ENCODE measurements at places on chromosomes 5 and 9. TPM values are rescaled to one million over a fixed set of nuclear protein-coding genes. Genes with fewer than 3 reads are reported as not detected.

Gene DCAF12
- 31.2 TPM for total RNA-seq

Gene SPATA6L
- total RNA-seq = 3.9 TPM

Gene IL13
- total RNA-seq = not detected

Gene FOXD4L6
- total RNA-seq = not detected

Gene PIP5K1B
- 2.9 TPM for total RNA-seq

Gene MAPKAP1
- 70.7 TPM for total RNA-seq

Gene RELL2
- total RNA-seq = 5.6 TPM

Gene LCN15
- total RNA-seq = not detected
